Tibial nerve (tissue), 4 donors: ENCODE measurements at places on chromosomes 13 and 19.
A peak's percentile ranks its signal among the peaks of the same experiment; 100 is the strongest.

DNA sequence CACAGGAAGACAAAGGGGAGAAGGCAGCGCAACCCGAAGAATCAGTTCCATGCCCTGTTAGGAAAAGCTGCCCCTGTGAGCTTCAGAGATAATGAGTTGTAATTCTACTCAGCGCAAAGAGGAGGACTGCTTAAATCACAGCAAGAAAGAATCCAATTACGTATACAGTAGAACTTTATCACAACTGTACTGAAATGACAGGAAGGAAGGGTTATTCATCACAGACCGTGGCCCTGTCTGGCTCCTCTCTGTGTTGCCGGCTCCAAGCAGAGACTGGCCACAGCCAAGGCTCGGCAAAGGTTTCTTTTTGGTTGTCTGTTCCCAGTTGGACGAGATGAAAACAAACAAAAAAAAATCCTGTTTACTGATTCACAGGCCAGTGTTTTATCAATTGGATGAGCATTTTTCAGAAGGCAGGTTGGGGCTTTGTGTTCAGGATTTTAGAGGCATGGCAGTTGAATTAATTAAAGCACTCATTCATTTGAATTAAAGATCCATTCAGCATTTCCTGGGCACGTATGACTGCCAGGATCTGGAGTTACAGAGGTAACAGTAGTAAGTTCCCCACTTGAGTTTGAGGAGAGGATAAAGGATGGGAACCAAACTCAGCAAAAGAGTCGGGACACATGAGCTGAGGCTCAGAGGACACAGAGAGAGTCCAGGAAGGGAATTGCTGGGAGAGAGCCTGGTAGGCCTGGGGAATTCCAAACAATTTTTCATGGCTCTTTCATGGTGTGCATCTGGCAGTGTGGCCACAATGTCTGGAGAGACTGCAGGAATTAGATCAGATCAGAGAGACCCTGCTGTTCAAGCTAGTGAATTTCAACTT, 341.0 kb downstream of the DNAJC15 start:
- no peak for DNase-seq

GRCh38 chr19:45681391-45682015, 10.2 kb downstream of the SNRPD2 start:
- DNase-seq: peak; percentile 61

- no peak for DNase-seq
These were observed 90.1 kb downstream of the ERCC5 start for GRCh38 chr13:102935896-102936321.

DNA sequence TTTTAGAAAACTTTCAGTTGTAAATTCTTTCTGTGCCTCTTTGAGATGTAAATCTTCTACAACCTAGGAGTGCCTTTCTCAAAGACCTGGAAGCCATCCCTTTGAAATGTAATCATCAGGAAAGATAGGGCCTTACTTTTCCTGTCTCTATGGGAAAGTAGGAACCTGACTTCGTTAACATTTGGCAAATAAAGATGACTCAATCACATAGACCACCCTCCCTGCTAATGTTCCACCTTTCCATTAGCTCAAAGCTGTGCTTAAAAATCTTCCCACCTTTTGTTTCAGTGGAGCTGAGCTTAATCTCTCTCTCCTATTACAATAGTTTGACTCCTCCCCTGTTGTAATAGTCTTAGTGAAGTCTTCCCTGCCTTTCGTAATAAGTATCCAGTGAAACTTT, 247.7 kb downstream of the OLFM4 start:
- DNase-seq: no peak

DNA sequence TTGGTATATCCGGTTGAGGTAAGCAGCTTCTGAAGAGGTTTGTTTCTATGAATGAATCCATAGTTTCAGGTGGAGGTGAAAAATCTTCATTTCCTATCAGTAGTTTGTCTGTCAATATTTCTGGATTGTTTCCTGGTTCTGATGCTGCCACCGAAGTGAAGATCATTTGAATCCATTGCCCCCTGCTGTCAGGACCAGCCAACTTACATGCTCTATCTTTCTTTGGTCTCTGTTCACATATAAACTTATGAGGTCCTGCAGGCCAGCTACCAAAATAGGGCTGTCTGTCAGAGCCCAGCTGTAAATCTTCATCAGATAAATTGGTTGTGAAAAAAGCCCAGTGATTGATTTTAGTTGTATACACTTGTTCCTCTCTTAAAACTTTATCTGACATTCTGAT, 15.2 kb upstream of the N4BP2L1 start:
- peak; percentile 19 for DNase-seq

GRCh38 chr13:114105521-114106225, 26.8 kb downstream of the RASA3 start:
- DNase-seq: peak; percentile 12

DNA sequence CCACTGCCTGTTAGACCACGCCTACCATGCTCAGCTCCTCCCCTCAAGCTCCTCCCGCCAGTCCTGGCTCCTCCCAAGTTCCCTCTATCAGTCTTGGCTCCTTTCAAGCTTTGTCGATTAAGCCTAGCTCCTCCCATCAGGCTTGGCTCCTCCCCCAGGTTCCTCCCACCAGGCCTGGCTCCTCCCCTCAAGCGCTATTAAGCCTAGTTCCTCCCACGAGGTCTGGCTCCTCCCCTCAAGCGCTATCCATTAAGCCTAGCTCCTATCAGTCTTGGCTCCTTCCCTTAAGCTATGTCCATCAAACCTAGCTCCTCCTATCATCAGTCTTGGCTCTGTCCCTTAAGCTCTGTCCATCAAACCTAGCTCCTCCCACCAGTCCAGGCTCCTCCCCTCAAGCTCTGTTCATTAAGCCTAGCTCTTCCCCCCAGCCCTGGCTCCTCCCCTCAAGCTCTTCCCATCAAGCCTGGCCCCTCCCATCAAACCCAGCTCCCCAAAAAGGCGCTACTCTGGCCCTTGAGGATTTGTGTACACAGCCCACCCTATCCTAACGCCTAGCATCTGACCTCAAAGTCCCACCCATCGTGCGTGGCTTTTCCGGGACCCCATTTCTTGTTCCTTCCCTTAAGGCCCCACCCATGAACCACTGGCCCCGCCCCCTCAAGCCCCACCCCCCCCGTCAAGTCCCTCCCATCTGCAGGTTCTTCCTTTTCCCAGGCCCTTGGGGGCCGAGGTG, 10.0 kb downstream of the CAMSAP3 start:
- no peak for DNase-seq

DNA sequence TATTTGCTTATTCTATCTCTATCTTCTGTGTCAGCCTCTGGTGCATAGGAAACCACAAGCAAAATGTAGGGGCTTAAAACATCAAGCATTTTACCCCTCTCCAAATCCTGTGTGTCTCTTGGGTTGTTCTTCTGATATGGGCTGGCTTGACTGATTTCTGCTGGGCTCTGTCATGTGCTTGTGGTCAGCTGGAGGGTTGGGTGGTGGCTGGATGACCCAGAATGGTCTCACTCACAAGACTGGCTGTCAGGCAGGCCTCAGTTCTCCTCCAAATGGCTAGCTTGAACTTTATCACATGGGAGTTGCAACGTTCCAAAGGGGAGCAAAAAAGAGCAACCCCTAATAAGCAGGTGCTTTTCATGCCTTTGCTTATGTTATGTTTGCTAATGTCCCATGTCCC, 9.6 kb upstream of the LYPD5 start:
- DNase-seq: no peak

- no peak for DNase-seq
These were observed 2.9 kb downstream of the TGFB1 start for GRCh38 chr19:41350735-41351338.

GRCh38 chr13:99968521-99969452, 2.8 kb downstream of the ZIC5 start:
- no peak for DNase-seq

GRCh38 chr19:45577111-45577905, 7.3 kb downstream of the OPA3 start:
- no peak for DNase-seq

GRCh38 chr13:106232681-106233080, 302.8 kb downstream of the EFNB2 start:
- no peak for DNase-seq

- DNase-seq: no peak
These were observed 76.9 kb downstream of the FOXO1 start for GRCh38 chr13:40589285-40590109.

GRCh38 chr13:93496985-93497673, 270.5 kb downstream of the GPC6 start:
- no peak for DNase-seq

- DNase-seq: no peak
These were observed 30.5 kb upstream of the ADGRE1 start for GRCh38 chr19:6856749-6857372.

- DNase-seq: no peak
These were observed 30.9 kb upstream of the KCTD12 start for GRCh38 chr13:76917095-76917494.

GRCh38 chr13:94415500-94416237, 63.8 kb downstream of the DCT start:
- no peak for DNase-seq

GRCh38 chr19:48999481-49000325, 6.0 kb downstream of the RUVBL2 start:
- DNase-seq: no peak

GRCh38 chr19:42048992-42049391, 21.0 kb downstream of the GRIK5 start:
- no peak for DNase-seq

DNA sequence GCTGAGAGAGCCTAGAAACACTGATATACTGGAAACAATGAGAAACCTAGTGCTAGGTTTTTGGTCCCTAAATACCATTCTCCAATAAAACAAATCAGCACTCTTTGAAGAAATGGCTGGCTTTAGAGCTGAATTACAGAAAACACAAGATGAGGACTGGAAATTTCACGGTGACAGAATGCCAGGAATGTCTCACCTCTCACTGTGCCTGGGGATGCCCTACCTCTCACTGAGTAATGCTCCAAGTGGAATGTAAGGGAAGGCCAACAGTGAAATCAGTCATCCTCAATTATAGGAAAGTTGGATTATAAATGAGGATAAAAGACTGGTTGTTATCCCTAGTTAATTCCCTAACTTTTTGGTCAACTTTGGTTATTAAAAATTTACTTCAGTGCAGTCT, 259.0 kb downstream of the NALCN start:
- no peak for DNase-seq

DNA sequence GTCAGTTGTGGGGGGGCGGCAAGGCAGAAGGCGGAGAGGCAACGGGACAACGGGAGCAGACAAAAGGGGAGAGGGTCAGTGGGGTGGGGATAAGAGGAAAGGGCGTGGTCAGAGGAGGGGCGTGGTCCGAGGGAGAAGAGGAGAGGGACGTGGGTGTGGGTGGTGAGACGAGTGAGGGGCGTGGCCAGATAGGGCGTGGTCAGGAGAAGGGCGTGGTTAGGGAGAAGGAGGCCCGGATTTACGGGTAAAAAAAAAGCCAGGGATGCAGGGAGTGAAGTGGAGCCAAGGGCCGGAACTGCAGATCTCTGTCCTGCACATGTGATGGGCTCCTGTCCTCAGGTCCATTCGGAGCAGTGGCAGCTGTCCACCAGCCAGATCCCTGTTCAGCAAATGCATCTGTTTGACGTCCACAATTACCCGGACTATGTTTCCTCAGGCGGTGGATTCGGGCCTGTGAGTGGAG, 21.5 kb downstream of the CPT1C start:
- DNase-seq: no peak

GRCh38 chr13:20891768-20892167, 10.8 kb downstream of the XPO4 start:
- DNase-seq: no peak

DNA sequence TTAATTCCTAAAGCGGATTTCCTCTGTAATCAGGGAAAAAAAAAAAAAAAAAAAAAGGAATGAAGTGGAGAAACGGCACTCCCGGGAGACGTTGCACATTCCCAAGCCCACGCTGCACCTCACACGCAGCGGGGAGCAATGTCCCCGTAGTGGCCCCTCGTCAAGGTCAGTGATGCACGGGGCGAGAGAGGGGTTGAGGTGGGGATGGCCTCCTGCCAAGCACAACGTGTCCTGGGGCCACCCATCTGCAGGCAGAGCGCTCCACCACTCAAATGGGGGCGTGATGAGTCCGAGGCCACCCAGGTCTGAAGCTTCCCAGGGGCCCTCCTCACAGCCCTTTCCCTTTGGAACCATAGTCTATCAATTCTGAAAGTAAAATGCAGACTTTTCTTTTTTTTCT, 15.1 kb downstream of the PLK5 start:
- no peak for DNase-seq

GRCh38 chr13:90443268-90443667, 904.2 kb upstream of the MIR17HG start:
- no peak for DNase-seq

DNA sequence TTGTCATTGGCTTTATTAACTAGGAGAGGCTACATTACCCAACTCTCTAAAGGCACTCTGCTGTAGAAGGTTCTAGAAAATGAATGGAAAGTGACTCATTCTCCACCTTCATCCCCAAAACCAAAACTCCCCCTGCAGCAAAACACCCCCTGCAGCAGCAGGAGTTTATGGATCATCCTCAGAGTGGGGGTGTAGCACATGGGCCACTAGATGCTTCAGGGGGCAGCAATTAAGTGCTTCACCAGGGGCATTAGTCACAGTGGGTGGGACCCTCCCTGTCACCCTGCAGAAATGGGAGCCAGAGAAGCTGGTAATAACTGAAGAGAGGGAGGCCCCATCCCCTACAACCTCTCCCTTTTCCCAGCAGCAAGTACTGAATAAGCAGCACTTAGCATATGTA, 64.5 kb upstream of the MED4 start:
- no peak for DNase-seq

- DNase-seq: no peak
These were observed 324.3 kb downstream of the ZNF536 start for GRCh38 chr19:30696514-30696913.

DNA sequence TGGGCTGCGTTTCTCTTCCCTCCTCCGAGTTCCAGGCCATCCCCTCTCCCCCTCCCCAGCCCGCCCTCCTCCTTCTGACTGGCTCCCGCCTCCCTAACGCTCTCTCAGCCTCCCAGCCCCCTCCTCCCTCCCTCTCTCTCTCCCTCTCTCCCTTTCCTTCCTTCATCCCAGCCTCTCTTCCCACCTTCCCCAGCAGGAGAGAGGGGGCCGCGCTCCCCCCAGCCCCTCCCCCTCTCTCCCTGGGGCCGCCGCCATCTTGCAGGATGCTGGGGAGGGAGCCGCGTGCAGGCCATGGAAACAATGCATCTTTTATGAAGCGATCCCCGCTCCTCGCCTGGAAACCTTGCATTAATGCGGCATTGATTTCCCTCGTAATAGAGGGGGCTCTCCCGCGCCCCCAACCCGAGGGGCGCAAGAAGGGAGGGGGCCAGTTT, 42.6 kb upstream of the ADGRL1 start:
- peak; percentile 14 for DNase-seq

DNA sequence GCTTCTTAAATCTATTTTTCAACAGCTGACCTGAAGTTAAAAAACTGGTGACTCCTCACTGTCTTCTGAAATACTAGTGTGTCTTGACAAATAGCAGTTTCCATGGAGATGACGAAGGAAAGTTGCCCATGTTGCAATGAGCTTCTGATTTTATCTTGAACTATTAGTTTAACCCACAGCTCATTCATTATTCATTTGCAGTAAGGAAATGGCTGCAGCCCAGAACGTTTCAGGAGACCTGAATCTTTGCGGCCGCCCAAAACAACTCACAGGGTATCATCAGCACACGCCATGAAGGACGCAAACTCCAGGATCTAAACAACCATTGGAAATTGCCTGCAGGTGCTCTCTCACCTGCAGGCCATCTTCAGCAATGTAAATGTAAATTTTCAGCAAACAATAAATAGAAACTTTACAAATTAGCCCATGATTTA, 142.5 kb downstream of the DCLK1 start:
- DNase-seq: no peak
